NCI-H1694 (cell line): ENCODE measurements at places on chromosomes 1 and 21.

DNA sequence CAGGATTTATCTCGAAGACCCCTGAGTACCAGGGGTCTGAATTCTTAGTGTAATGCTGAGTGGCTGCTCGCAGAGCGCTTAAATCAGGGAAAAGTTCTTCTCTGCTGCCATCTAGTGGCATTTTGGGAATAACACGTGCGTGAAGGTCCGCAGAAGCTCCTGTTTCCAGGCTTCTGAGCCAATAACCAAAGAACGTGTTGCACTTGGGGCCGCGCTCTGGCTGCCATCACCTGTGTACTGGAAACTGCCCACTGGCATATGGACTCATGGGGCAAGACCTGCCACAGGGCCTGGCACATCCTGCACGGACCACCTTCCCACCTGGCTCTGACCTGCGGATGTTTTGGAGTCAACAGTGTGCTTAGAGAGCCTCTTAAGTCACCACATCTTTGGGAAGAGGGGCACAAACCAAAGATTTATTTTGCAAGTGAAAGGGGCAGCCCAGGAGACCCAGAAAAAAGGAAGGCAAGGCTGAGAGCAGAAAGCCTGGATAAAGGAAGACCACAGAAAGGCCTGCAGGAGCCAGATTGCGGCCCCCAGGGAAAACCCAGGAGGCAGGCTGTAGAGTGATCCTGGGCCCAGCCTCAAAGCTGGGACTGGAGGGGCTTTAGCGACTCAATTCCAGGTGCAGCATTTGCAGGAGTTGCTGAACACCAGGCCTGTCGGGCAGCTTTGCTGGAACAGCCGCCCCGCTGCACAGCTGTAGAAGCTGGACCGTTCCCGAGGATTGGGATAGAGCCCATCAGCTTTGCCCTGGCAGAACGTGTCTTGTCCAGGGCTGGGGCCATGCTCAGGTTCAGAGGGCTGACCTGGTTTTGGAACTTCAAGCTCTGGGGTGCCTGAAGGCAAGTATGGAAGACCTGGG lies 13.0 kb downstream of the CHIT1 start:
- peak; percentile 85 for DNase-seq

GRCh38 chr1:169371404-169371803 lies 3.4 kb downstream of the BLZF1 start:
- DNase-seq: no peak

- no peak for DNase-seq
These were observed 496.9 kb upstream of the CAMK1G start for GRCh38 chr1:209086486-209087192.

- DNase-seq: no peak
These were observed 59.5 kb downstream of the MTR start for GRCh38 chr1:236854605-236854983.

DNA sequence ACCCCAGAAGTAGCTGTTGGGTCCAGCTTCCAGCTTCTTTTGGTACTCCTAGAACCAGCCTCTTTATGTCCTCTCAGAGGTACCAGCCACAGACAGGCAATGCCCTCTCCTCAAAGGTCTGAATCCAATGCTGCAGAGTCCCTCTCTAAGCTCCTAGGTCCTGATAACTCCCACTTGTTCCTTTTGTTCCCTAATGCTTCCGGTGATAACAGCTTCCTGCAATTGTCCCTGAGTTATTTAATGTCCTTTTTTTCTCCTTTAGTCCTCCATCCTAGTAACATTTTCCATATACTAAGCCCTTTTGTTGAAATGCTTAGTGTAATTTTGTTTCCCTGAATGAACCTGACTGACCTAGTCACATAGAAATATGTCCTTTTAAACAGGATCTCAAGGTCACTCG lies 201.7 kb upstream of the BEND5 start:
- no peak for DNase-seq

GRCh38 chr1:150749720-150750311 lies 15.8 kb downstream of the CTSS start:
- no peak for DNase-seq

DNA sequence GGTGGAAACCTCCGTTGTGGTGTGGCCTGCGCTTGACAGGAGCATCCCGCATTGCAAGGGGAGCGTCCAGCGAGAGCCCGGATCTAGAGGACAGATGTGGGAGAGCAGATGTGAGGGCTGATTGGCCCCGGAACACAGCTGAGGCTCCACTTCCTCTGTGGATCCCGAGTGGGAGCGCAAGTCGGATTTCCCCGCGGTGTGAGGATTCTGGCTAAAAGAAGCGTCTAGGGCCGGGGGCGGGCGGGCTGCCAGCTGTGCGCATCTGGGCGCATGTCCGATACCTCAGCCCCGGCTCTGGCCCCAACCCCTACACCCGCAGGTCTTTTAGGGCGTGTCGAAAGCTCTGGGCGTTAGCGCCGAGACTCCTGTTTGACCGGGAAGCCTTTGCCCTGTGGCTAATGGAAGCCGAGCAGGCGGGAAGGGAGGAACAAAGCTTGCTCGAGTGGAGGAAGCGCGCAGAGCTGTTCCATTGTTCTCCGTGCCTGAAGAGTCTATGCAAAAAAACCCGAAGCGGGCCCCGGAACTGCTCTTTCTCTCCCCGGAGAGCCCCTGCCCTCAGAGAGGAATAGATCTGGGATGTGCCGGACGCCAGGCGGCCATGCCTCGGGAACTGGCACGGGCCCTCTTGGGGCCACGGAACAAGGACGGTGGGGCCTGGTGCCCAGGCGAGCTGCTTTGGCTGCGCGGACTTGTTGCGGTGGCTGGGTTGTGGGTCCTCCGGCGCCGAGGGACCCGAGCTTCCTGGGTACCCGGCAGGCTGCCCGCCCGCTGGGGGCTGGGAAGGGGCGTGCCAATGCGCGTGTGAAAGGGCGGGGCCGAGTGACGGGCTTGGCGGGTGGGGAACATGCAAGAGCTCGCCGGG lies 111.1 kb downstream of the NAV1 start:
- DNase-seq: peak; percentile 56

GRCh38 chr1:244962130-244962529 lies 97.8 kb upstream of the HNRNPU start:
- DNase-seq: no peak

- DNase-seq: no peak
These were observed 1.2 kb downstream of the KCTD3 start for GRCh38 chr1:215568299-215568692.

GRCh38 chr1:184310157-184310819 lies 76.5 kb upstream of the C1orf21 start:
- no peak for DNase-seq

- DNase-seq: no peak
These were observed 89.9 kb upstream of the LBR start for GRCh38 chr1:225517697-225518096.

DNA sequence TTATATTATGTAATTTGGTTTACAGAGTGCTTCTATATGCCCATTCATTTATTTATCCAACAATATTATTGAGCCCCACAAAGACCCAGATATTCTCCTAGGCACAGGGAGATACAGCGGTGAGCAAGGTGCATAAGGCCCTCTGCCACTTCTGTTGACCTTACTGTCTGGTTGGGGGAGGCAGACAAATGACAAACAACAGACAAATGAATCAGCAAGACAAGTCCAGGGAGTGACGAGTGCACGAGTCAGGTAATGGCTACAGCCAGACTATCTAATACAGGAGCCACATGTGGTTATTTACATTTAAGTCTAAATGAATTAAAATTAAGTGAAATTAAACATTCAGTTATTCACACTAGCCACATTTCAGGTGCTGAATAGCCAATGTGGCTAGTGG lies 22.0 kb upstream of the BCAR3 start:
- DNase-seq: no peak
